GM12892 (cell line): ENCODE measurements at places on chromosomes 7 and 10.

- no peak for DNase-seq
These were observed 2.0 kb upstream of the KIF11 start for GRCh38 chr10:92590623-92591549.

DNA sequence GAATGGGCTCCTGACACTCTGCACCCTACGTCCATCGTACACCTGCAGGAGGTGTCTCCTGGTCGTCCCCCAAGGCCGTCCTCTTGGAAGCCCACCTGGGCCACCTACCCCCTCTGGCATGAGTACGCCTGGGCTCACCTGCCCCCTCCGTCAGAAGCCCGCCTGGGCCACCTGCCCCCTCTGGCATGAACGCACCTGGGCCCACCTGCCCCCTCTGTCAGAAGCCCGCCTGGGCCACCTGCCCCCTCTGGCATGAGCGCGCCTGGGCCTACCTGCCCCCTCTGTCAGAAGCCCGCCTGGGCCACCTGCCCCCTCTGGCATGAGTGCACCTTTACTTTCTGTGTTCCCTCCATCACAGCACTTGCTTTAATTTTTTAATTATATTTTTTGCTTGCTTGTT, 401.2 kb downstream of the PTPRN2 start:
- DNase-seq = no peak

GRCh38 chr7:159064121-159064815, 80.4 kb downstream of the VIPR2 start:
- DNase-seq = no peak

- DNase-seq = no peak
These were observed 5.0 kb downstream of the LSMEM1 start for GRCh38 chr7:112485766-112486165.

GRCh38 chr10:113128450-113129070, 178.5 kb downstream of the TCF7L2 start:
- no peak for DNase-seq

- DNase-seq = no peak
These were observed 88.6 kb downstream of the SPAG6 start for GRCh38 chr10:22433875-22434274.

DNA sequence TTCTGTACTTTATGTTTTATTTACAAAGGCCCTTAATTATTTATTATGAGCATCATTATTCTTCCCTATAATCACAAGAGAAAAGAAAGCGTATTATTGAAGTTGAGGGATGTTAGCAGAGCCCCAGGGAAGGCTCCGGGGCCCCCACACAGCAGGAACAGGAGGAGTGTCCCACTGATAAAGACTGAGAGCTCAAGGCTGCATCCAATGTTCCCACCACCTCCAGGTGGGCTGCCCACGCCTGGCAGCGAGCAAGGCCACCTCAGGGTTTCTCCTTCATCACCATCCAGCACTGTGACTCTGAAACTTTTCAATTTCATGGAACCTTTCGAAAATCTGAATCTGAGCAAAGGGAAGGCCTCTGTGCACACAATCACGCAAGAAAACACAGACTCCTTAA, 35.9 kb upstream of the WIPF3 start:
- no peak for DNase-seq

DNA sequence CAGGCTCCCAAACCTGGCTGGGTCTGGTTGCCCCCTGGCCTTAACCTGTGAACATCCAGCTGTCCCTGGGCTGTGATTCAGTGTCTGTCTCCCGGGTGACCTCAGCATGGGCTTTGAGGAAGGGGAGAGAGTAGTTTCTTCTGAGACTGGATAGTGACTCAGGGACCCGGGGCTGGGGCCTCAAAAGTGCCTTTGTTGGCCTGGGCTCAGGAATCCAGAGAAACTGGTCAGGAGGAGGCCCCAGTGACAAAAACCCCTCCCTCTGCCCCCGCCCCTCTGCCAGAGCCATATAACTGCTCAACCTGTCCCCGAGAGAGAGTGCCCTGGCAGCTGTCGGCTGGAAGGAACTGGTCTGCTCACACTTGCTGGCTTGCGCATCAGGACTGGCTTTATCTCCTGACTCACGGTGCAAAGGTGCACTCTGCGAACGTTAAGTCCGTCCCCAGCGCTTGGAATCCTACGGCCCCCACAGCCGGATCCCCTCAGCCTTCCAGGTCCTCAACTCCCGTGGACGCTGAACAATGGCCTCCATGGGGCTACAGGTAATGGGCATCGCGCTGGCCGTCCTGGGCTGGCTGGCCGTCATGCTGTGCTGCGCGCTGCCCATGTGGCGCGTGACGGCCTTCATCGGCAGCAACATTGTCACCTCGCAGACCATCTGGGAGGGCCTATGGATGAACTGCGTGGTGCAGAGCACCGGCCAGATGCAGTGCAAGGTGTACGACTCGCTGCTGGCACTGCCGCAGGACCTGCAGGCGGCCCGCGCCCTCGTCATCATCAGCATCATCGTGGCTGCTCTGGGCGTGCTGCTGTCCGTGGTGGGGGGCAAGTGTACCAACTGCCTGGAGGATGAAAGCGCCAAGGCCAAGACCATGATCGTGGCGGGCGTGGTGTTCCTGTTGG, at the start of gene CLDN4:
CLDN4 (plus strand) TSS at position 316 of the 903 bp plus-strand sequence; CDS start at position 522, 206 bp downstream.
- DNase-seq = no peak

DNA sequence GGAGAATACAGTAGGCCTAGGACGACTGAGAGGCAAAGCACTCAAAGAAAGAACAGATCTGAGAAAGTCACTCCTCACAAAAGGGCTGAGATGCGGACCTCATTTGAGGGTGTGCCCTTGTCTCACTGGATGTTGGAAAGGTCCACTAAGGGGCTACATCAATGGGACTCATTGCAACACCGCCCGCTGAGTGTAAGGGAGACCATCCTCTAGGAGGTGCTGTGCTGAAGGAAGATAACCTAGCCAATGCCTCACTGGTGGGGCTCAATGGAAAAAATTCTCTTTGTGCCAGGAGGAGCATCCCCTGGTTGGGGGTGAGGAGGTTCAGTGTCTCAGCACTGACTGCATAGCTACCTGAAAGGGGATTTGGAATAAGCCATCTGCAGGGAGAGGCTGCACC, 758.7 kb upstream of the CELF2 start:
- no peak for DNase-seq

GRCh38 chr7:41136551-41136950, 566.3 kb downstream of the INHBA start:
- DNase-seq = no peak

DNA sequence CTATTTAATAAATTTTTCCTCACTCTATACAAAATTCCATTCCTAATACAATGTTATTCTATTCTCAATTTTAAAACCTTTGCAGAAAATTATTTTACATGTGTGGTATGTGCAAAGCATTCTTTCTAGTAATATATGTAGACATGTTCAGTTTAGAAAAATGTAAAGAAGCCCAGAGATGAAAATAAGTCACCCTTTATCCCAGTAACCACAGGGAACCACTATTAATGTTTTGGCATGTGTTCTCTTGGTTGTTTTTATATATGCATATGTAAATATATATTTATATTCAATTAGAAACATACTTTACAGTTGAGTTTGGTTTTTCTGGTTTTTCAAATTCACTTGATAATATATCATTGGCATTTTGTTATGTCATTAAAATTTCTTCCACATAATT, 14.8 kb upstream of the GLCCI1 start:
- DNase-seq = no peak

GRCh38 chr7:79553811-79554555, 100.5 kb upstream of the MAGI2 start:
- DNase-seq = no peak

DNA sequence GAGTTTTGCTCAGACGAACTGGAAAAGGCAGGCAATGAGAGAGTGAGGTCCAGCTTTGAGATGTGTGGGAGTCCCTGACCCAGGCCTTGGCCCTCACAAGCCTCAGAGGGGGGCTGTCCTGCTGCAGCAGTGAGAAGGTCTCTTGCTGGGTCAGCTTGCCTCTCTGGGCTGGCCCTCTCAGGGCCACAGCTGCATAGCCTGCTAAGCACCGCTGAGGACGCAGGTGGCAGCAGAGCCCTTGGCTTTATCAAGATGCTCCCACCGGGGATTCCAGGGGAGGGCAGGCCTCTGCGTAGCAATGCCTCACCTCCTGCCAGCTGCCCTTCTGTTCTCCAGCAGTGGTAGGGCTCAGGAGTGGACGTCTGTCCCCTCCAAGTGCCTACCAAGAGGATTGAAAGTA, 128.7 kb downstream of the COBL start:
- DNase-seq = no peak

- no peak for DNase-seq
These were observed 237.0 kb downstream of the WDR37 start for GRCh38 chr10:1293157-1293556.

GRCh38 chr7:2908103-2908683, 64.1 kb upstream of the GNA12 start:
- no peak for DNase-seq

GRCh38 chr10:62724465-62724864, 80.1 kb upstream of the ADO start:
- DNase-seq = no peak

DNA sequence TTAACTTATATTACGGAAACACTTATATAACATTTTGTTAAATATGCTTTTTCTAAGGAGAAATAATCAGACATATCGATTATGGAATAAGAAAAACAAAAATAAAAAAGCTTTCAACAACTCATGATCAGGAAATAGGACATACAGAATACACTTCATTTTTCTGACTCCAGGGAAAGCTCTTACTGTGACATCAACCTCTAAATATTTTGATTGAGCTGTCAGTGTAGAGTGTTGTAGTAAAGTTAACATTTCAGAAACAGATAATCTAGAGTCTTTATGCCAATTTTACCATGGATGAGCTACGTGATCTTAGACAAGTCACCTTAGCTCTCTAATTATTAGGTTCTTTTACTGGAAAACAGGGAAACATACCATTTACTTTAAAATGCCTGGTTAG, 218.9 kb upstream of the SORCS1 start:
- no peak for DNase-seq

DNA sequence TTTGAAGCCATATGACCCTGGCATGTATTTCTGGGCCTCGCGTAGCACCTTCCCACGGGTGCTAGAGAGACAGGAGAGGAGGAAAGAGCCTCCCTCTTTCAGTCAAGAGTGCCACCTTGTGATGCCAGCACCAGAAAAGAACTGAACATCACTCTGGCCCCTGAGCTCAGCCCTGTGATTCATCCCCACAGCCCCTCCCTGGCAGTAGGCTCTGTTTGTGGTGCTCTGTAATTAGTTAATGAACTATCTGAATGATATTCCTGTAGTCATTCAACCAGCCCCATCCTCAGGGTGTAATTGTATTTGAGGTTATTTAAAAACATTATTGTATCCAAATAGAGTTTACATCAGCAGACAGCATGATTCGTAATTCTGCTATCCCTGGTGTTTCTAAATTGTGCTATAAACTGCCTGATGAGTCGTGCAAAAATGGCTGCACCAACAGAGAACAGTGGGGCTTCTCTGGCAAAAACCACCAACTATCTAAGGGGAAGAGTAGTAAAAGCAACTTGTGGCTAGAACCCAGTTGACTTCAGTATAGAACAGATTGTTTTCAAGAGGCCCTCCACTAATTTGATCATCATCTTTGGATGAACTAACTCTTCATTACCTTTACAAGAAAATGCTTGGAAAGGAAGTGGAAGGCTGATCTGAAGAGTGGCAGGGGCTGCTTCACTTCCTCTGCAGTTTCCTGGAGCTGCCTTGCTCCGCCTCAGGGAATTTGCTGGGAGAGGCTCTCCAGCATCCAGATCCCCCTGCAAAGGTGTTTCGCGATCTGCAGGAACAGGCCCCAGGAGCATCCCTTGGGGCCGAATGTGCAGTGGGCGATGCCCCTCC, 23.7 kb upstream of the TIAL1 start:
- no peak for DNase-seq

GRCh38 chr10:114635101-114635500, 23.0 kb downstream of the ABLIM1 start:
- DNase-seq = no peak

GRCh38 chr7:26653430-26654399, 210.7 kb downstream of the SKAP2 start:
- DNase-seq = no peak

DNA sequence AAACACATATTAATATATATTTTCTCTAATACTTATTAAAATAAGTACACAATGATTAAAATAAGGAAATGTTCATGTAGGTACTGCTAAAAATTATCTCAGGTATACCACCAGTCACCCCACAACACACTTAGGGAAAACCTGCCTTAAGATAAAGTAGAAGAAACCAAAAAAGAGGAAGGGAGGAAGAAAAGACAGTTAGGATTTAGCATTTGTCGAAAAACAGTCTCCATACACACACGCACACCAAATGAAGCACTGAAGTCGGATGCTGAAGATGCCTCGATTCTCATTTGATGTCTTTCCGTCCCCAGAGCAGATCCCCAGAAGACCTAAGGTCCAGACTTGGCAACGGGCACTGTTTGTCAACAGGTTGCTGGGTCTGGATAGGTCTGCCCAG, 30.0 kb upstream of the ARID5B start:
- no peak for DNase-seq

DNA sequence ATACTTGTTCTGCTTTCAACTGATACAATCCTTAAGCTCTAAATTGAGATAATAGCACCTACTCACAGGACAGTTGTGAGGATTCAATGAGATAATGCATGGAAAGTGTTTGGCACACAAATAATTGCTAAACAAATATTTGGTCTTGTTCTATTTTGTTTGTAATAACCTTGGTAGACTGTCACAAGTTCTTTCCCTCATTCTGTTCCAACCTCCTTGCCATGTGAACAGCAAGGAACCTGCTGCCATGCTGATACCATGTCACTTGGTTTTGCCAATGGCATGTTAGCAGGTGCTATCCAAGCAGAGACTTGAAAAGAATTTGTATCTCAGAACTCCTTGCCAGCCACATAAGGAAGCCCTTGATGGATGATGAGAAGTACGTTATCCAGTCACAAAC, 24.8 kb upstream of the TECTB start:
- DNase-seq = no peak

DNA sequence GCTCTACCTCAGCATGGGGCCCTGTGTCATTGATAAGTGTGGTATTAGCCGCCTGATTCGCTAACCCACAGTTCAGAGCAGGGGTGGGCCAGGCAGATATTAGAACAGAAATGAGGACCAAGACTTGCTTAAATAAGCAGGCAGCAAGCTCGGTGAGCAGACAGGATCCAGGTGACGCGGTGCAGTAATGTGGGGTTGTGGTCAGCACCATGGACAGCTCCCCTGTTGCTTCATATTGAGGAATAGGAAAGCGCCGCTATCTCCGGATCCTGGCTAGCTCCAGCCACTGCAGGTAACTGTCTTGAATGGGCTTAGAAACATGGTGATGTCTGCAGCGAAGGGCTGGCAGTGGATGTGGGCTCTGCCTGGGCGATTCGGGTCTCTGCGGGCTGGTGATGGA, 51.3 kb upstream of the GPR26 start:
- no peak for DNase-seq

- no peak for DNase-seq
These were observed 3.6 kb downstream of the FOXI2 start for GRCh38 chr10:127740596-127740995.

GRCh38 chr7:99677013-99677647, 2.7 kb downstream of the CYP3A5 start:
- no peak for DNase-seq

GRCh38 chr10:43383204-43383971, 12.0 kb downstream of the FXYD4 start:
- no peak for DNase-seq

GRCh38 chr7:139522830-139523198, 671 bp upstream of the CLEC2L start:
- DNase-seq = no peak
